ENCODE measurements at places on chromosomes 7 and 10.

- no peak for DNase-seq
These were observed 8.4 kb upstream of the PDCD4 start for GRCh38 chr10:110863361-110863760.

DNA sequence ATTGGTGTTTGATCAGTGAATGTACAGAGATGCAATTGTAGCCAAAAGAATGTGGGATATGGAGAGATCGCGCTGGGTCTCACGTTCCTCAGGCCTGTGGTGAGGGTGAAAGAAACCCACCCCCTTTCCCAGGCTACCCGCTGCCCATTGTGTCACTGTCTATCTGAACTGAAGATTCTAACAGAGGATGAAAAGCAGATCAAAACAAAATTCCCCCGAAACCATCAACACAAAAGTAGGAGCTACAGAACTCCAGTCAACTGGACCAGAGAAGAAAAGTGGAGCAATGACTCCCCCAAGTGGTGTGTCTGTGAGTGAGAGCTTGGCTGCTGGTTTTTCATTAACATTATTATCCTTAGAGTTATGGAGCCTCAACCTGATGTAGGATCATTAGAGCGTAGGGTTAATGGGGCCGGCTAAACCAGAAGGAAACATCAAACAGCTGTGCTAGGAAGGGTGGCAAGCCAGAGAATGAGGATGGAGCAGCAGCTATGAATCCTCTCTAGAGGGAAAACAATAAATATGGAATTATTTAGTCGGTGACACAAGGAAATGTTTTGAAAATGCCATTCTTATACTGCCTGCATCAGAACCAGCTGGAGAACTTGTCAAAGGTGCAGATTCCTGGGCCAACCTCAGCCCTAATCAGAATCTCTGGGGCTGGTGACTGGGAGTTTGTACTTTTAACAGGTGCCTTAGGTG lies 38.3 kb downstream of the AKR1B1 start:
- peak; percentile 82 for DNase-seq

GRCh38 chr10:114655671-114656070 lies 2.4 kb downstream of the ABLIM1 start:
- DNase-seq: no peak

DNA sequence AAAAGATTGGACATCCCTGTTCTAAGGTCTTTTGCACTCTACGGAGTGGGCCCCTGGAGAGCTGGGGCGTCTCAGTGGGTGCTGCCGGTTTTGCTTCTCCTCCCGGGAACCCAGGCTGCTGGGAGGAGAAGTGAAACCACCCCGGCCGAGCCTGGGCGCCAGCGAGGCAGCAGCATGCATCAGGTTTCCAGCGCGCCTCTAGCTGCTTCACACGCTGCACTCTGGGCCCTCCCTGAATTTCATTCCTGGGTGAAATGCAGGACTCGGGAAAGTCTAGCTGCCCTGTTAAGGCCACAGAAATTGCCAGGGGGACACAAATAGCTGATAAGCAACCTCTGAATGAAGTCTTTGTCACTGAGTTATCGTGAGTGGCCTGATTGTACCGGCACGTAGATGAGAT lies 127.4 kb downstream of the TRRAP start:
- DNase-seq: no peak

DNA sequence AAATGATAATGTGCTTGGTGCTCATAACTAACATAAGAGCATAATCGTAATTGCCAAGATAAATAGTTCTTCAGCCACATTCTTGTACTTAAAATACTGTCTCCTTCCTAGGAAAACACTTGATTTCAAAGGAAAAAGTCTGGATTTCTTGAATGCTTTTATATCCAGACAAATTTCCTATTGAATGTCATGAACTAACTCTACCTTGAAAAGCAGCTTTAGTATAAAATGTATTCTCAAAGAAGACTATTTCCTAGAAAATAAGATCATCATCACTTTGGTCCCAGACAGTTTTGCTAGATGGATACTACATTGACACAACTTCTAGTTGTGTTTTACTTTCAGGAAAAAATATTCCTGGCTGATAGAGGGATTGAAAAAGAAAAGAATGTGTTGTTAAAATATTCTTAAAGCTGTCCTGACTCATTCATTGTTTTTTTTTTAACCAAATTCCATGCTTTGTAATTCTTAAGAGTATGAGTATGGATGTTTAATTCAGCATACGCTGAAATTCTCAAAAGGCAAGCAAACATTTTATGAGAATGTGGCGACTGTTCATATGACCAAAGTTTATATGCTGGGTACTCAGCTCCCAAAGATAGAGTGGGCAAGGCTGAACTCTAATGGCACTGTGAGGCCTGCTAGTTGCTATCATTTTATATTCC lies 106.1 kb downstream of the PPP1R3A start:
- DNase-seq: no peak

DNA sequence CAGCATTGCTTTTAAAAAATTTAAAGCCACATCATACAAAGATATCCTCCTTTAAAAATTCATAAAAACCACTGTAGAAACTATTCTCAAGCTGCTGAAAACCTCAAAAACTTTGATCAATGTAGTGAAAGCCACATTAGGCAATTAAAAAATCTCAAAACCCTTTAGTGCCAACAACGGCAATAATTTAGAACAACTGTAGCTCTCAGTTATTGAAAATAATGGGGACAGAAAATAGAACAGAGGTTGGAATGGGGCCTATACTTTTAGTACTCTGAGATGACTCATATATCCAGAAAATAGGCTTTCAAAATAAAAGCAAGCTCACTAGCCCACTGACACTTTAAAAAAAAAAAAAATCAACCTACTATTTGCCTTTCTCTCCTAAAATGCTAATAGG lies 87.5 kb downstream of the GSAP start:
- DNase-seq: peak; percentile 51

DNA sequence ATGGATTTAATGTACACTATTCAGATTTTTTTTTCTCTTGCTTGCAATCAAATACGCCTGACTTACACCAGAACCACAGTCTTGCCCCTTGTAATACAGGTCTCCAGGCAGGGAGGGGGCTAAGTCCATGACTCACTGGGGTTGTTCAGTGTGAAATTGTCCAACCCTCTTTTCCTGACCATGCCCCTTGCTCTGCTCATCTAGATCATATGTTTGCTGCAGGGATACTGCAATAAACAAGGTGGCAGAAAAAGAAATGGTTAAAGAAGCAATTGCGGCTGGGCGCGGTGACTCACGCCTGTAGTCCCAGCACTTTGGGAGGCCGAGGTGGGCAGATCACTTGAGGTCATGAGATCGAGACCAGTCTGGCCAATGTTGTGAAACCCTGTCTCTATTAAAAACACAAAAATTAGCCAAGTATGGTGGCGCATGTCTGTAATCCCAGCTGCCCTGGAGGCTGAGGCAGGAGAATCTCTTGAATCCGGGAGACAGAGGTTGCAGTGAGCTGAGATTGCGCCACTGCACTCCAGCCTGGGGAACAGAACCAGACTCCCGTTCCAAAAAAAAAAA lies 85.5 kb downstream of the TMEM130 start:
- DNase-seq: no peak

DNA sequence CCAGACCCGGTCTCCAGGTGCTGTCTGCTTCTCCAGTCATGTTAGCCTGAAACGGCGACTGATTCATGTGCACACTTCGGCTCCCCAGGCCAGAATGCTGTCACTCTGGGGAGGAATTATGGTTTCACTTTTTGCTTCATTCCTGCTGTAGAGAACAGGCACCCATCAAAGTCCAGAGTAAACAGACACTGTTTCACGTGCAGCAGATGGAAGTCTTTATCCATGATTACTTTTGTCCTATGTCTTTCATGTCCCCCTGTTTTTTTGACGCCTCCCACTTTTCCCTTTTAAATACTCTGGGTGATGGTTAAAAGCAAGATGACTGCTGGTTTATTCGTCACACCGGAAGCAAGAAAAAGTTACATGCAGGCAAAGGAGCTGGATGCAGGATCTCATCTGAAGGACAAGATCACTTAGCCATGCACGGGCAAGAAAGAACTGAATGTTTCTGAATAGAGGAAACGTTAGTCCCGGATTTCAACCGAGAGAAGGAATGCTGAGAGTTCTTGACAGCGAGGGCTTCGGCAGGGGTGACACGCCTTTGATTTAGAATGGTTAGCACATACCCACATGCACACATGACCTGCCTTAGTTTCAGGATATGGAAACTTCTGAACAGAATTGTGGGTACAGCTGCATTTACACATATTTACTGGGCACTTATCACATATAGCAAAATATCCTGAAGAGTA lies 250.0 kb upstream of the KLF6 start:
- peak; percentile 38 for DNase-seq

- no peak for DNase-seq
These were observed 141.6 kb downstream of the ALOX5 start for GRCh38 chr10:45515630-45516029.

GRCh38 chr7:99195867-99196266 lies 12.0 kb downstream of the KPNA7 start:
- no peak for DNase-seq

GRCh38 chr10:124025660-124026588 lies 67.5 kb downstream of the CHST15 start:
- peak; percentile 19 for DNase-seq

DNA sequence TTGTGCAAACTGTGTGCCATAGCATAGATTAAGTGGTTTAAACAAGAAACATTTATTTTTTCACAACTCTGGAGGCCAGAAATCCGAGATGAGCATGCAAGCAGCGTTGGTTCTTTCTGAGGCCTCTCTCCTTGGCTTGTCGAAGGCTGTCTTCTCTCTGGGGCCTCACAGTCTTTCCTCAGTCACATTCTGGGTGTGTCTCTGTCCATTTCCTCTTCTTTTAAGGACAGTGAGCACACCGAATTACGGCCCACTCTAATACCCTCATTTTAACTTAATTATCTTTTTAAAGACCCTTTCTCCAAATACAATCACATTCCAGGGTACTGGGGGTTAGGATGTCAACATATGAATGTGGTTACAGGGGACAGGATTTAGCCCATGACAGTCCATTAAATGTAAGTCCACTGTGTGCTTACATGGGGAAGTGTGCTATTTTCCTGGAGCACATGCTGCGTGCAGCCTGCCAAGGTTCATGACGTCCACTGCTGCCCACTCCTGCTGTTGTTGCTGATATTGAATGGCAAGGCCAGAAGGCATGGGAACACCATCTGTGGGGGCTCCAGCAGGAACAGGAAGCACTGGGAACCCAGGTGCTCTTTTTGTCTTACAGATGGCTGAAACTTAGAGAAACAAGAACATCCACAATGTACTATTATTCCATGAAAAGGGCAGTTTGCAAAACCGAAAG lies 365.5 kb downstream of the GALNT17 start:
- no peak for DNase-seq

DNA sequence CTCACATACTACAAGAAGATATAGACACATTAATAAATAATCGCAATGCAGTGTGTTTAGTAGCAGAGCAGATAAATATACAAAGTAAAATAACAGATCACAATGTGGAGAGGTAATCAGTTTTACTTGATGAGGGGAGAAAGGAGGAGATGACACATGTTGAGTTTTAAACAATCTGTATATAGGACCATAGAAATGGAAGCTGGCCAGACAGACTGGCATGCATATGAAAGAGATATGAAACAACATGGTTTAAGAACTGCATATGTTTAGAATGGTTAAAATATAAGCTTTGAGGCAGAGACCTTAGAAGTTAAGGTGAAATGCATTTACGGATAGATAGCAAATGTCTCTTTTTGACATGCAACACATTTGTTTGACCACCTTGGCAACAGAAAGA lies 19.8 kb upstream of the CCDC7 start:
- DNase-seq: no peak

- peak; percentile 58 for DNase-seq
These were observed 70.7 kb downstream of the MACC1 start for GRCh38 chr7:20146451-20146850.

DNA sequence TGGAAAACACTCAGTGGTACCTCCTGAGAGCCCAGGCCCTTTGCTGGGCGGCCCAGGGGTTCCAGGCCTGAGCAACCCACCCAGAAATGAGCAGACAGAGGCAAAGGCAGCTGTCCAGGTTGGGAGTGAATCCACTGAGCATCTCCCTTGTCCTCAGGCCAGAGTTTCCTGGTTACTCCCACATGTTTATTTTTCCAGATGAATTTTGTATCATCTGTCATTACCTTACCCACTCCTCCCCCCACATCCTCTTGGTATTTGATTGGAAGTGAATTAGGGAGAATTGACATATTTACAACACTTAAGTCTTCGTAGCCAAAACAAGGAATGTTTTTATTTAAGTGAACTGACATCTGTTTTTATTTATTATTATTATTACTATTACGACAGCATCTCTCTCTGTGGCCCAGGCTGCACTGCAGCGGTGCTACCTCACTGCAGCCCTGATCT lies 13.2 kb upstream of the LMBR1 start:
- DNase-seq: no peak

DNA sequence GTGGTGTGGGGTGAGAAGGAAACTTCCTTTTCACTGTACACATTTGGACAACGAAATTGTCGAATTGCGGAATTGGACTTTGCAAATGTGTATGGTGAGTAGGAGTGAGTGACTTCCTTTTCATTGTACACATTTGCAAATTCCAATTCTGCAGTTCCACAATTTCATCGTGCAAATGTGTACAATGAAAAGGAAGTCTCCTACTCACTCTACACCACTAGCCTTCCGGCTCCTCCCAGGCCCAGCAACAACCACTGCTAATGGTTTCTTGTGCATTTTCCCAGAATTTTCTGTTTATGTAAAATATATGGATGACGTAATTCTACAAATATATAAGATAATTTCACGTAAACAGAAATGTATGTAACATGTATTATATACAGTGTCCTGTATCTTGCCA lies 118.5 kb downstream of the ARL4A start:
- DNase-seq: no peak

DNA sequence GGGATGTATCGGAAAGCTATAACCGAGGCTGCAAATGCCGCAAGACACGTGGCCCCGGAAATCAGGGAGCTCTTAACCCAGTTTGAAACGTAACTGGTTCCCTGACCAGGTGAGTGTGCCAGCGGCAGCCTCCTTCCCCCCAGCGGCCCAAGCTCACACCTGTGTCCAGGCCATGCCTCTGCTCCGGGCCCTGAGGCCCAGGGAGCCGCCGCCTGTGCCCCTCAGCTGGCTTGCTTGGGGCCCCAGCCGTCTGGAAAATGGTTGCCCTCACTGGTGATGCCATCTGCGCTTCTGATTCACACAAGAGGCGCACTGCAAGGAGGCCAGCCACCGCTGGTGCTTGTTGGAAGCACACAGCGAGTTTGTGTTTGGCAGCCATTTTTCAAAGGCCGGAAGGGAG lies 9.2 kb downstream of the PWWP2B start:
- DNase-seq: no peak

- no peak for DNase-seq
These were observed 462.4 kb downstream of the DNAJB6 start for GRCh38 chr7:157799076-157799685.

DNA sequence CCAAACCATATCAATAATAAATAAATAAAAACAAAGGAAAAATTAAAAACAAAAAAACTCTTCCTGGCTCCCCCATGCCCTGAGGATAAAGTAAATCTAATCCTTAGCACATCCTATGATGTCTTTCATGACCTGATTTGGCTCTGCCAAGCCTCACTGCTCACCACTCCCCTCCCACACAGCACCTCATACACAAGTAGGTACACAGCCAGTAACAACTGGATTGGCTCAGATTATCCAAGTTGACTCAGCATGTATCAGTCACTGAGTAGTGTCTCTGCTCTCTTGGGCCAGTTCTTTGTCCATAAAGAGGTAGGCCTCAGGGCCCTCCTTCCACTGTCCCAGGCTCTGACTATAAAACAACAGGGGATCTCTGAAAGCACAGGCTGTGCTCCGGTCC lies 99.6 kb downstream of the STRA8 start:
- DNase-seq: no peak
